ENCODE measurements at places on chromosomes 5 and 9.
A peak's percentile ranks its signal among the peaks of the same experiment; 100 is the strongest.

DNA sequence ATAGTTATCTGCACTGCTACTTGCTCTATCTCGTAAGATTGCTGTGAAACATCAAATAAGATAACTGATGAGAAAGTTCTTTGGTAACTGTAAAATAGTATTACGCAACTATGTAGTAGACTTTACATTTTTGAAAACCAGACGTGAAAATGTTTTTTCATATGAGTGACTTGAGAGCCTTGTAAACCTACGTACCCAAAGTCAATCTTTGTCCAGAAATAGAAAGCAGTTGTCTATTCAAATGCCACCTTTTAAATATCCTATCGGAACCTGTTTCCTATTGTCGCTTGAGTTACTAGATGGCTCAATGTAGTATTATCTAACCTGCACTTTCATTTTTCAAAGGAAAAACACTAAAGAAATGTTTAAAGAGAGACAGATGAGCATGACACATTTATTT, 1.6 kb downstream of the FNIP1 start:
- DNase-seq = no peak

DNA sequence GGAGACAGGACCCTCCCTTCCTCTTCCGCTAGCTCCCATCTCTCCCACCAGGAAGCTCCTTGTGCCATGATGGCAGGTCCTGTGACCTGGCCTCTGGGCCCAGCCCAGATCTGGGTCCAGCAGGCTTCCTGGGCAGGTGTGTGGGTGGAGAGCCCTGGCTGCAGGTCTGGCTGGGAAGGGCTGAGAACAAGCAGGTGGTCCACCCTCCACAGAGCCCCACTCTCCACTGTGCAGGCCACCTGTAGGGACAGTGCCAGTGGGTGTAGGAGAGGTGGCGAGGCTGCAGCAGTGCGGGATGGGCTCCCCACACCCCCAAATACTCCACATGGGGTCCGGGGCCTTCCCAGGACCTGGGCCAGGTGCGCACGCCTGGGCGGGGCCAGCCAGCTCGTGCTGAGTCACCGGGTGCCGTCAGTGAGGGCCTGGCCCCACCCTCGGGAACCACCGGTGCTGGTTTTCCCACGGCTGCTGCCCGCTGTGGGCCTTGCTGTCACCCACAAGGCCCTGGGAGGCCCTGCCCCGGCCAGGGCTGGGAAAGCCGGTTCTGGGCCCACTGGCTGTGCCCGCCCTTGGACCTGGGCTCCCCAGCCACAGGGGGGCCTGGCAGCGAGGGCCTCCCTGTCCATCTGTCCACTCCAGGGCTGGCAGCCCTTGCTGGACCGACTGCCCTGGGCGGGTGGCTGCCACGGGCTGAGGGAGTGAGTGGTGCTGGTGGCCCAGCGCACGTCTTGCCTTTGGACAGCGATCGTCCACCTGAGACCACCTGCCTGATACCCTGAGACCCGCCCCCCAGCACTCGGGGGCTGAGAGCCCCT, 9.3 kb upstream of the NRARP start:
- no peak for DNase-seq

DNA sequence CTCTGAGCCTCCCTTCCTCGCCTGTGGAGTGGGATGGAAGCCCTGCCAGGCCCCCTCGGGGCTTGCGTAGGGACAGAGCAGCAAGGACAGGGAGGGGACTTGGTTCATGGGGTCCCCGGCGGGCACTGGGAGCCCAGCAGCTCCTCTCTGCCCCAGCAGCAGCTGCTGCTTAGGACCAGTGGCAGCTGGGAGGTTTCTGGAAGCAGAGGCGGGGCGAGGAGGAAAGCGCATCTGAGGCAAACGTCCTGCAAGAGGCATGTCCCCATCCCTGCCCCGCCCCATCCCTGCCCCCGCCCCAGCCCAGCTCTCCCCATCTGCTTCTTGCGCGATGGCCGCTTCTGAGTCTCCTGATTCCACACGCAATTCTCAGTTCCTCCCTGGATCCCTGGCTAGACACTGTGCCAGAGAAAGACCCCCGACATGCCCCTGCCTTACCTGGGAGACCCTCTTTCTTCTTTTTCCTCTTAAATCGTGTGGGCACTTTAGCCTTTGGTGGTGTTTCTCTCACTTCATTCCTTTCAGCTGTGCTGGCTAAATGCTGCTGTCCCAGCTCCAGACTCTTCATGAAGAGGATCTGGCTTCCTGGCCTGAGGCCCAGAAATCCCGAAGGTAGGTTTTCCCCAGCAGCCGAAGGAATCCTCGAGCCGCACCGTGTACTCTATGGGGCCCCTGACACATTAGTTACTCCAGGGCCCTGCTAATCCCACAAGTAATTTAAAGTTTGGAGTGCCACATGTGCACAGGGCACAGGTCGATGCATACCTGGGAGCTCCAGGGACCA, 4.4 kb upstream of the OR2S2 start:
- DNase-seq = peak; percentile 63

DNA sequence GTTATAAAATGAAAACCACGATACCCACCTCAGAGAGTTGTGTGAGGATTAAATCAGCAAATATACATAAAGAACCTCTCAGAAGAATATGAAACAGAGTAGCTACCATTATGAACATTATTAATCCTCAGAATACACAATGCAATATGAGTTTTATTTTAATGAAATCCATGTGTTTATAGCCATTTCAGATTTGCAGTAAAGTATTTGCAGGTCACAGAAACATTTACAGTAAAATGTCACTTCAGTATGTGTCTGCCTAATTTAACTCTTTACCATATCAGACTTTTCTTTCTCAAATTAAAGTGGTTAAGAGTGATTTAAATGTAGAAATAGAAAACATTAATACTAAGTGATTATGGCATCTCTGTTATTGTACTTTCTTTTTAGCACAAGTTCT, 365.2 kb upstream of the MPDZ start:
- DNase-seq = no peak

DNA sequence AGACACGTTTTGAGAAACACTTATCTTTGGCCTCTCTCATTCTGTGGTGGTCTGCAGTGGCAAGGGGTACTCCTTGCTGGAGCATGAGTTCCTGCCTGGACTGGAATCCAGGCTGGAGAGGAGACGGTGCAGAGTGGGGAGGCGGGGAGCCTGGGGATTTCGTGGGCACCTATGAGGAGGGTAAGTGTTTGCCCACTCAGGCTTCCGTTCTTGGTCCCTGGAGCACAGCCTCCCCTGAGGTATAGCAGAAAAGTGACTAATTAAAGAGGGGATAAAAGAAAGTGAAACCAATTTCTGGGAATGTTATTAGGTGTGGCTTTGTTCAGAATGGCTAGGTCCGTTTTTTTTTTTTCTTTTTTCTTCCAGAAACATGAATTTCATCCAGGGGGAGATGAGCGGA, 90.8 kb downstream of the ARHGAP26 start:
- DNase-seq = no peak

DNA sequence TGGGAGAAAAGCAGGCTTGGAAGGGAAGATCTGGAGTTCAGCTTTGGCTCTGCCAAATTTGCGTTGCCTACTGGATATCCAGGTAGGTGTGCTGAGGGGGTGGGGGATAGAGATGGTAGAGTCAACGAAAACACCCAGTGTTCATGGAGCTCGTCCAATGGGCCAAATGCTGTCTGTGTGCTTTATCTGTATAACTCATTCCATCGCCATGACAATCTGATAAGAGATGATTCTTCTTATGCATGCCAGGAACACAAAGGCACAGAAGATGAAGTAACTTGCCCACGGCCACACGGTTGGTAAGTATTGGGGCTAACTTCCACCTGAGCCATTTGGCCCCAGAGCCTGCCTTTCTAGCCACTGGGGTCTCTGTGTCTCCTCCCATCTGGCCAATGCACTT, 53.2 kb downstream of the BOD1 start:
- DNase-seq = no peak

DNA sequence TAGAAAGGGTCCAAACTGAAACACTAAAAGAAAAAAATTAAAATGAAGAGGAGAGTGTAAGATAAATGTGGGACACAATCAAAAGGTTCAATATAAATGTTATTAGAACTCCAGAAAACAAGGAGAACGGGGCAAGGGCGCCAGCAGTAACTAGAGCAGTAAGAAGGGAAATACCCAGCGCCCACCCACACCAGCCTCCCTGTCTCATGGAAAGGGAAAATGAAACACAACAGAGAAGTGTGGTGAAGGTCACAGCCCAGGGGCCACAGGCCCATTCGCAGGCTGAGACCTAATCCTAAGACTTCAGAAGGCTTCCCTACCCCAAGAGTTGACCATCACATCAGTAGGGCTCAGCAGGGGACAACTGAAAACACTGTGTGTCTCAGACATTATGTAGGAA, 45.8 kb upstream of the CLK4 start:
- DNase-seq = no peak

DNA sequence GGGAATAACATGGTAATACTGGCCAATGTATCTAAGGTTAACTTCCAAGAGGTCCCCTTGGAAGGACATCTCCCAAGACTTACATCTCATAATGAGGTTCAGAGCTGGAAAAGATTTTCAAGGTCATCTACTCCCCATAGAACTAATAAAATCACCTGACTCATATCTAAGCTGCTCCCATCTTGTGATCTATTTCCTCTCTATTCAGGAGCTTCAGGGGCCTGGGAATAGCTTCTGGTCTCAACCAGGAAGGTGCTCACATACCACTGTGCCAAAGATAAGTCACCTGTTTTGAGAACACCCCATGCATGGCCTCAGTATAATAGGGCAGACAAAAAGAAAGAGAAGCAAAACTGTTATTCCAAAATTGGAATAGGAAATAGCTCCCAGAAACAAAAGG, 74.2 kb downstream of the OXCT1 start:
- no peak for DNase-seq

GRCh38 chr5:179343021-179343718, 2.1 kb downstream of the ADAMTS2 start:
- DNase-seq = no peak

GRCh38 chr5:65076251-65076869, 307.6 kb downstream of the CWC27 start:
- DNase-seq = peak; percentile 23

GRCh38 chr9:87309236-87309635, 188.4 kb upstream of the DAPK1 start:
- peak; percentile 29 for DNase-seq

DNA sequence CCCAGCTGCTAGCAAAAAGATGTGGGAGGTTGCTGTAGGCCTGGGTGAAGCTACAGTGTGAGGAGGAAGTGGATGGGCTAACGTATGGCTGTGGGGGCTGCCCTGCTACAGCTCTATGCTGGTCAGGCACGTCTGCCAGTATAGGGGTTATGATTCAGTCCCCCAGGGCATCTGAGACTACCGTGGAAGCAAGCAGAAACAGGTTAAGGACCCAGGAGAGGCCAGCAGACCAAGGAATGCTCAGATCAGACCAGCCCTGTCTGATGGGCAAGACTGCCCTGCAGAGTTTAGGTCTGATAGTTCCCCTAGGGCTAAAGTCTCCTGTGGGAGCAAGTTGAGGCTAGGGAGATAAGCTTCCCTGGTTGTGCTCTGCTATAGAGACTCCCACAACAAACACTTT, 416.1 kb upstream of the CTNND2 start:
- DNase-seq = no peak

DNA sequence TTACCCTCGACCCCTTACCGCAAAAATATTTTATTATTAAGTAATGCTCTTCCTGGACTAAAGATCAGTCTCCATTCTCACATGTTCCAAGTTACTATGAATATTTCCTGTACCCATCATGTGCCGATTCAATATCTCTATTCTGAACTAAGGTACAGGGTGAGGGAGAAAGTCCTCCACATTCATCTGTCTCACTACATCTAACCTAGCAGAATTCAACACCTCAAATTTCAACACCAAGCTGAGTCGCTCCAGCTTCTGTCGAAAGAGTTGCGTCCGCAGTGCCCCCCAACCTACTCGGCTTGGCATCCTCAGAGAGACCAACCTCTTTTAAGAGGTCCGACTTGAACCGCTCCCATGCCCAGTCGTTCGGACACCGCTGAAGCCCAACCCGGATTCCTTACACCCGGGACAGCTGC, 1.0 kb downstream of the CERT1 start:
- DNase-seq = no peak

- DNase-seq = no peak
These were observed 32.3 kb downstream of the ATP6V0E1 start for GRCh38 chr5:173015598-173016455.

- no peak for DNase-seq
These were observed 25.2 kb downstream of the UGT3A2 start for GRCh38 chr5:36041537-36041845.

DNA sequence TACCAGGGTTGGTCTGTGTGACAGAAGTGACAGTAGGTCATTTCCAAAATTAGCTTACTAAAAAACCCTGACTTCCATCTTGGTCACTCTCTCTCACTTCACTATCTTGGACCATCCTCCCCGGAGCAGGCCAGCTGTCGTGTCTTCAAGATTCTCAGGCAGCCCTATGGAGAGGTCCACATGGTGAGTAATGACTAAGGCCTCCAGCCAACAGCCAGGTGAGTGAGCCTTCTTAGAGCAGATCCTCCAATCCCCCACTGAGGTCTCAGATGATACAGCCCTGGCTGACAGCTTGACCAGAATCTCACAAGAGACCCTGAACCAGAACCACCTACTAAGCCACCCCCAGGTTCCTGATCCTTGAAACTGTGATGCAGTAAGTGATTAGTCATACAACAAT, 92.0 kb downstream of the DCP2 start:
- DNase-seq = no peak

DNA sequence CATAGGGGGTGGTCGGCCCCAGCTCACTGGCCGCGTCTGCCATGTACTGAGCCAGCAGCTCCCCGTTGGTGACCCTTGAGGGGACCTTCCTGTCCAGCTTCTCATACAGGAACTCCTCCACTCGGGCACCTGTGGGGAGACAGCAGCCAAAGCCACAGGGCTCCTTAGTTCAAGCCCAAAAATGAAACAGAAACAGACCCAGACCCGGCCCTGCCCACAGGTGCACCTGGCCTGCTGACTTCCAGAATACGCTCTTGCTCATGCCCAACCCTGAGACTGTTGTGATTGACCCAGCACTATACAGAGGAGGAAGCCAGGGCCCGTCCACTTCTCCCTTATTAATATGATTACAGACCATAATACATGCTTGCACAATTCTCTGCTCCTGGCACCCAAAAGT, 7.0 kb downstream of the SH3GLB2 start:
- DNase-seq = no peak

DNA sequence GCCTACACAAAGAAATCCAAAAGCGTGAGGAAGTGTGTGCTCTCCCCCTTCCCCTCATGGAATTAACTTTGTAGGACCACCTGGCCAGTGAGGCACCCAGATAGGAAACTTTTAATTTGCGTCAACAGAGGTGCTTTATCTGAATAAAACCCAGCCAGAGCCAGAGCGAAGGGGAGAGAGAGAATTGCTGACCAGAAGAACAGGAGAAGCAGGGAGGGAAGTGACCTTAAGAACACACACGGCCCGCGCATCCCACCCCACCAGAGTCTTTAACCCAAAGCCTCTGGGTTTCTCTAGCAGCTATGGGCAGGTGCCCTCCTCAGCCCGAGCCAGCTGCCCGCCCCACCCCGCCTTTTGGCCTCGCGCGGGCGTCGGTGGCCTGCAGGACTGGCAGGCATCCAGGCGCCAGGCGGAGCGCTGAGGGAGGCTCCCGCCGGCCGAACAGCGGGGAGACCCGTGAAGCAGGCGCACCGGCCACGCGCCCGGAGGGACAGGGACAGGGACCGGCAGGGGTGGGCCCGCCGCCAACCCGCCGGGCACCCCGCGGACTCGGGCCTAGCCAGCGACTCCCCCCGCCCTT, 580 bp downstream of the ERAP1 start:
- peak; percentile 90 for DNase-seq

- DNase-seq = no peak
These were observed 35.7 kb downstream of the SECISBP2 start for GRCh38 chr9:89353989-89354388.

Measured in astrocyte of the hippocampus (primary cell).